ENCODE measurements at places on chromosomes 2 and 18. TPM values are rescaled to one million over a fixed set of nuclear protein-coding genes. Genes with fewer than 3 reads are reported as not detected.

GRCh38 chr2:153890576-153890975, 18.9 kb downstream of the GALNT13 start:
- H3K36me3 ChIP-seq = no peaks in the 10 kb centered on the region
- no peak overlapping the region for H3K27ac ChIP-seq
- no peaks in the 10 kb centered on the region for H3K27me3 ChIP-seq

- H3K4me1 ChIP-seq = no peaks in the 10 kb centered on the region
- peaks cover 37% of the 10 kb centered on the region for H3K27me3 ChIP-seq
- H3K36me3 ChIP-seq = no peaks in the 10 kb centered on the region
- no peak overlapping the region for H3K27ac ChIP-seq
These were observed 3.9 kb downstream of the KCNK3 start for GRCh38 chr2:26696351-26696816.

The IL1R2 gene
- total RNA-seq = not detected

The LRRTM4 gene
- not detected for total RNA-seq

- no peaks in the 10 kb centered on the region for H3K27me3 ChIP-seq
- no peaks in the 10 kb centered on the region for H3K4me1 ChIP-seq
- H3K4me3 ChIP-seq = no peak overlapping the region
- H3K27ac ChIP-seq = no peak overlapping the region
- DNase-seq = no peak
These were observed 450.1 kb downstream of the SLC4A3 start for GRCh38 chr2:220077488-220077887.

The BMP10 gene
- total RNA-seq = not detected

The LDLRAD4 gene
- total RNA-seq = 34.3 TPM

- no peak overlapping the region for H3K27ac ChIP-seq
- H3K4me1 ChIP-seq = no peaks in the 10 kb centered on the region
These were observed 21.1 kb upstream of the NOSTRIN start for GRCh38 chr2:168781191-168781817.

The CHRND gene
- total RNA-seq = not detected

DNA sequence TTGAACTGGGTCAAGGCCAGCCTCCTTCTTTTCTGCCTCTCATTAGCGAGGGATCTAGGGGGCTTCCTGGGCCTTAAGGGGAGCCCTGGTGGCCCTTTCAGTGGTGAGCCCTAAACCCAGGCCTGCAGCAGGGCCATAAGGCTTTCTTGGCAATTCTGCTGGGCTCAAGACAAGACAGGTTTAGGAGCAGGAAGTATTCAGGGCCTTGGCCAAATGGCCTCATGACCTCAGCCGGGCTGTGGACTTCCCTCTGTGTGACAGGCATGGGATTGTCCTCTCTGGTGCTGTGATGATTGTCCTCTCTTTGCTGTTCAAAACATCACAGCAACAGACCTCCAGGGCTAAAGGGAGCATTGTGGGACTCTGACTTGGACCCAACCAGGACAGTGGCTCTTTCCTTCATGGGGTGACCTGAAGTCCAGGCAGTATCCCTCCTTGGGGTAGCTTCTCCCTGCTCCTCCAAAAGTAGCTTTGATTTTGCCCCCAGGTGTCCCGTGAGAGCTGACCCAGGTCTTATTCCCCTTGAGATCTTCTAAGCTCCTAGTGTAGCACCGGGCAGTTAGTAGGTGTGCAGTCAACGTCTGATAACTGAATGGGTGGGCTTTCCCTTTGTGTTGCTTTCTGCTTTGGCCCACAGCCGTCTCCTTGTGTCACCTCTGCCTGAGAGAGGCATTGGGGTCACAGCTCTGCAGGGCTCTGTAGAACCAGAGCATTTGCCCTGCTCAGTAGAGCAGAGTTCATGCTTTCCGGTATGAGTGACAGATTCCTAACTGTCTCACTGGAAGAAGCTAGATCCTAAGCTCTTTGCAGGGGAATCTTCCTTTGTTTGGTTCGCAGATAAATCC, 14.7 kb downstream of the FOSL2 start:
- no peak for DNase-seq
- H3K36me3 ChIP-seq = peaks cover 85% of the 10 kb centered on the region
- peak overlapping the region; percentile 83 for H3K27ac ChIP-seq
- peaks cover 92% of the 10 kb centered on the region for H3K4me1 ChIP-seq
- no peaks in the 10 kb centered on the region for H3K27me3 ChIP-seq

The ORC4 gene
- 31.5 TPM for total RNA-seq

DNA sequence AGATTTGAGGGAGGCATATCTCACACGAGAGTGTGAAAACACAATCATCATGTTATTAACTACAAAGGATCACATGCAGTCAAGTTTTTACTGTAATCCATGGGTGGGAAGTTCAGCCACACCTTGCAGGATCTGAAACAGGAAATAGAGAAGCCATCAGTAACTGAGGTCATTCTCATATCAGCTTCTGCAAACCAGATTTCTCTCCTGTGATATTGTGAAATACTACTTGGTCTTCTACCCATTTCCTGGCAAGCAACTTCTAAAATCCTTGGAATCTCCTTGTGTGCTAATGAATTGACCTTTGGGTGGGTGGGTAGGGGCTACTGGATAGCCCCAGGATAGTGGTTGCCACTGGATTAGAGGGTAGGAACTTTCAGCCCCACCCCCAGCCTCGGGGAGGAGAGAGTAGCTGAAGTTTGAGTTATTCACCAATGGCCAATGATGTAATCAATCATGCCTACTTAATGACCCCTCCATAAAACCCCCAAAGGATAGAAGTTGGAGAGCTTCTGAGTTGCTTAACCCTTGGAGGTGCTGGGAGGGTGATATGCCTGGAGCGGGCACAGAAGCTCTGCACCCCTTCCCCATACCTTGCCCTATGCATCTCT, 25.6 kb upstream of the TGIF1 start:
- no peaks in the 10 kb centered on the region for H3K4me1 ChIP-seq
- no peaks in the 10 kb centered on the region for H3K27me3 ChIP-seq
- no peak overlapping the region for H3K4me3 ChIP-seq
- no peak overlapping the region for H3K27ac ChIP-seq

GRCh38 chr18:50805732-50806131, 14.1 kb downstream of the MRO start:
- H3K27me3 ChIP-seq = peaks cover 15% of the 10 kb centered on the region
- no peak overlapping the region for H3K27ac ChIP-seq

The ABCB11 gene
- 0.03 TPM for total RNA-seq

DNA sequence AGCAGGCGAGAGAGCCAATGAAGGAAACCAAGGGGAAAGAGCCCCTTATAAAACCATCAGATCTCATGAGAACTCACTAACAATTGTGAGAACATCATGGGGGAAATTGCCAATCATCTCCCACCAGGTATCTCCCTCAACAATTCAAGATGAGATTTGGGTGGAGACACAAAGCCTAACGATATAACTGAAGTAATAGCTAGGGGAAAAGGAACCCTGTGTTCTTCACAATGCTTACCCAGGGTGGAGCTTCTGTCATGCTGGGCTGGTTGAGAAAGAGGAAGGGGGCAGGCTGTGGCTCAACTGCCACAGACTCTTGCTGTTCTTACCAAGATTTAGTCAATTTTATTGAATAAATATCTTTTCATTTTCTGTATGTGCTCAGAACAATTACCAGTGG, 392.1 kb upstream of the HS6ST1 start:
- H3K27ac ChIP-seq = no peak overlapping the region
- H3K27me3 ChIP-seq = peaks cover 30% of the 10 kb centered on the region
- H3K36me3 ChIP-seq = peaks cover 3% of the 10 kb centered on the region
- no peak overlapping the region for H3K4me3 ChIP-seq
- H3K4me1 ChIP-seq = no peaks in the 10 kb centered on the region

GRCh38 chr2:113230531-113230930, 48.2 kb downstream of the PAX8 start:
- H3K27me3 ChIP-seq = peaks cover 2% of the 10 kb centered on the region
- peak overlapping the region; percentile 28 for H3K27ac ChIP-seq
- H3K36me3 ChIP-seq = no peaks in the 10 kb centered on the region

All from activated CD8-positive, alpha-beta T cell treated with anti-CD3 and anti-CD28 coated beads, Interleukin-2, amount 10 ng/mL, durations not matched to agents 7 days and 5 days (primary cell).